Stimulated activated CD8-positive, alpha-beta memory T cell treated with anti-CD3 and anti-CD28 coated beads, Interleukin-4, amount 100 ng/mL, for 4 hours (primary cell): ENCODE measurements at places on chromosomes 5 and 9.

- DNase-seq, result no peak
These were observed 426.6 kb downstream of the ARHGEF28 start for GRCh38 chr5:74052441-74053221.

- no peak for DNase-seq
These were observed 803.5 kb downstream of the TLE1 start for GRCh38 chr9:80885894-80886293.

DNA sequence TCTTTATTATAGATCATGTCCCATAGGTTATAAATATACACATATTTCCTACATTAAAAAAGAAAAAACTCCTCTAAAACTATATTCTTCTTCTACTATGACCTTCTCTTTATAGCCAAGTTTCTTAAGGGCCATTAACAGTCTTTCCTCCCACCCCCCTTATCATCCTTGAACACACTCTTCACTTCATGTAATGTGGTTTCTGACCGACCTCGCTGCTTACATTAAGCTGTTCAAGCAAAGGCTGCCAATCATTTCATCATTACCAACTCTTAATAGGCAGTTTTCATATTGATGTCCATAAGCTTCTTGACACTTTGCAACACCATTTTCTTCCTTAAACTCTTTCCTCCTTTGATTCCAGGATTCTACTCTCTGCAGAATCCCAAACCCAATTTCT is 283.0 kb upstream of the PCSK5 start:
- DNase-seq, result no peak

GRCh38 chr5:57575839-57576238 is 93.2 kb upstream of the ACTBL2 start:
- no peak for DNase-seq

DNA sequence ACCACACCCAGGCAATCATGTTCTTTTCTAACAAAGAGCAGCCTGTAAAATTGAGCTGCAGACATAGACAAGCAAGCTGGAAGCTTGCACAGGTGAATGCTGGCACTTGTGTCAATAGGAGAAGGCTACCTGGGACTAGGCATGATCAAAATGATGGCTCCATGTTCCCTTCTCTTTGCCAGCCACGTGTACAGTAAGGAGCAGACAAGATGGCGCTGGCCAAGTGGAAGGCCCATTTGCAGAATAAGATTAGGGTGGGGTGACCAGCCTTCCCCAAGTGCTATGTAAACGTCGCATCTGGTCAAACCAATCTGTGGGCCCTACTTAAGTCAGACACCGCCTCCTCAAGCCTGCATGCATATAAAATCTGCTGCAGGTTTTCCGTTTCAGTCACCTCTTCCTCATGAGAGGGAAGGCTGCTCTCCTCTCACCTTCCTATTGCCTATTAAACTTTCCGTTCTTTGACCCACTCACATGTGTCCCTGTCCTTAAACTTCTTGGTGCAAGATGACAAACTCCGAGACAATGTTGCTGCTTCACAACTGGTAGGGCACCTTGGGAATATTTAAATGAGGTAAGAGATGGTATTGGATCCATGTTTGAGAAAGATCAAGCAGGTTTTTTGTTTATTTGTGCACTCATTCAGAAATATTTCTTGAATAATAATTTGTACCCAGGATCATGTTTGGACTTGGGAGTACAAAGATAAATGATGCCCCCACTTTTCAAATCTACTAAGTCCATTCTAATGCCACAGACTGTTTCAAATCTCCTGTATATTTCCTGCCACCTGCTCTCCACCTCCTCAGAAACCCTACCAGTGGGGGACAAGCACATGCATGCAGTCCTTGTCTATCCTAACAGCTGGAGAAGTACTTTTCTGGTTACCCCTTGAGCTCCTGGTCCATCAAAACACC is 30.7 kb upstream of the TGFBR1 start:
- DNase-seq, result no peak
